Bone marrow (tissue), 2 donors: ENCODE measurements at places on chromosomes 5 and 9.

- DNase-seq: no peak
Observed at GRCh38 chr5:106649031-106649430, 1021.7 kb downstream of the EFNA5 start.

DNA sequence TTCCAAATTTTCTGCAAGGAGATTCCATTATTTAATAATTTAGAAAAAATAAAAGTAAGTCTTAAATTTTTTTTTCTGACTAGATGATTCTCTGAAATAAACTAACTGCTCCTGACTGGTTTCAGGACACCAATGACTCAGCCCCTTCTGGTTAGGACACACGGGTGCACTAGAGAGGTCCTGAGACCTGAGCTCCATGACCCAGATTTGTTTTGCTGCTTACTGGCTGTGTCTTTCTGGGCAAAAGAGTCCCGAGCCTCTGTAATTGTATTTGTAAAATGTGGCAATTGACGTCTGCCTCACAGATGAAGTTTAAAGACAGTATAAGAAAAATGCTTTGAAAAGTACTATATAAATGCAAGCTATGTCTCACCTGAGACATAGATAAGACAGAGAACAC, 89.1 kb downstream of the SLC24A2 start:
- no peak for DNase-seq

- DNase-seq: no peak
Observed at GRCh38 chr5:52710310-52710971, 77.3 kb upstream of the ITGA1 start.

DNA sequence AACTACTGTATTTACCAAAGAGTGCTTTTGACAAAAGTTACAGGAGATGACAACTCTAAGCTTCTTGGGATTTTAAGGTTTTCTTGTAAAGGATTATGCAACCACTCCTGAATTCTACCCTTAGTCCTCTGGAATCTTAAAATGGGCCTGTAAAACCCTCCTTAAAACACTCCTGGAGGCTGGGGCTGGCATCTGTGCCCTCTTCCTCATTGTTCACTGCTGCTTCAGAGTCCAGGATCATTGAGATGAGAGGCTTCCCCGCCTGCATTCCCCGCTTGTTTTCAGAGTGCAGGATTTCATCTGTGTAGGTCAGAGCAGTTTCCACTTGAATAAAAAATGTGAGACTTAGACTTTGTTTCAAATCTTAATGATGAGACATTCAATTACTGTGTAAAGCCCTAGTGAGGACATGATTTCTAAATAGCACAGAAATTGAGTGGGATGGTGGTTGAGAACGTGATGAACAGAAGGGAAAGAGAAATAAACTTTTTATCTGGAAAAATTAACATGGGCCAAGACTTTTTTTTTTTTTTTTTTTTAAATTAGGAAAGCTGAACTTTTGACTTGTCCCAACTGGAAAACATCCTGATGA, 40.4 kb downstream of the PCSK5 start:
- no peak for DNase-seq
